Activated T-cell treated with anti-CD3 and anti-CD28 coated beads, Interleukin-2, amount 50 U/mL, for 4 hours (primary cell): ENCODE measurements at places on chromosomes 11 and 22. TPM values are rescaled to one million over a fixed set of nuclear protein-coding genes. Genes with fewer than 3 reads are reported as not detected.

DNA sequence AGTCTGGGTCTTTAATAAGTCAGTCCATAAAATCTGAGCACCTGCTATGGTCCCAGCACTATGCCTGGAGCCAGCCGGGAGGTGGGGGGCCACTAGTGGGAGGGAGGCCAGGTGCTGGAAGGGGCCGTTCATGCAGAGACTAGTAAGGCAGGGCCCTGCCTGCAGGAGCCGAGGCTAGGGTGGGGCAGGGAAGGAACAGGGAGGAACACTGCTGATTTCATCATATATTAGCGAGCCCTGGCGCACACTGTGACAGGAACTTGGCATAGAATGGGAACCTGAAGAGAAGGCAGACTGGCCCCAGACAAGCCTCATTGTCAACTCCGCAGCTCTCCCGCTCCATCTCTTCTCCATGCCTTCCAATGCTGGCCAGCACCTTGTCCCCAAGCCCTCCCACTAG lies 7.1 kb downstream of the VSIG10L2 start:
- DNase-seq, result no peak

GRCh38 chr22:17199003-17199731 lies 20.1 kb downstream of the ADA2 start:
- no peak for DNase-seq

The CCDC89 gene
- total RNA-seq, result not detected

DNA sequence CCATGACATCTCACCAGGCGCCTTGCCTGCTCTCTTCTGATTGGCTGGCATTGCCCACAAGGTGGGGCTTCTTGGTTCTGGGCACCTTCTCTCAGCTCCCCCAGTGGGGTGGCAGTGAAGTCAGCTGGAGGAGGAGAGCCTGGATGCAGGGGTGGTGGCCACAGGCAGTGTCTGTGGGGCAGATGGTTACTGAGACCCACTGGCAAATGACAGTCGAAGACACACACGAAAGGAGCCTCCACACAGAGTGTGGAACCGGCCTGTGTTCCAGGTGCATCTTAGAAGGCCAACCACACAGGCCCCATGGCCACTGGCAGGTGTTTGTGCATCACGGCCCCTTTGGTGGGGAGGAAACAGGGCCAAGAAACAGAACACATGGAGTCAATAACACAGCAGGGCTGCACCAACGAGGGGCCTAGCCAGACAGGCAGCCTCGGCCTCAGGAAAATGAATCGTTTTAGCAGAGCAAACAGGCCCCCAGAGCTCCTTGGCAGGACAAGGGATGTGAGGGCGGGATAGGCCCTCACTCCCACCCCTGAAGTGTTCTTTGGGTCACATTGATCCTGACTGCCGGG lies 683.4 kb downstream of the TBC1D22A start:
- DNase-seq, result no peak

DNA sequence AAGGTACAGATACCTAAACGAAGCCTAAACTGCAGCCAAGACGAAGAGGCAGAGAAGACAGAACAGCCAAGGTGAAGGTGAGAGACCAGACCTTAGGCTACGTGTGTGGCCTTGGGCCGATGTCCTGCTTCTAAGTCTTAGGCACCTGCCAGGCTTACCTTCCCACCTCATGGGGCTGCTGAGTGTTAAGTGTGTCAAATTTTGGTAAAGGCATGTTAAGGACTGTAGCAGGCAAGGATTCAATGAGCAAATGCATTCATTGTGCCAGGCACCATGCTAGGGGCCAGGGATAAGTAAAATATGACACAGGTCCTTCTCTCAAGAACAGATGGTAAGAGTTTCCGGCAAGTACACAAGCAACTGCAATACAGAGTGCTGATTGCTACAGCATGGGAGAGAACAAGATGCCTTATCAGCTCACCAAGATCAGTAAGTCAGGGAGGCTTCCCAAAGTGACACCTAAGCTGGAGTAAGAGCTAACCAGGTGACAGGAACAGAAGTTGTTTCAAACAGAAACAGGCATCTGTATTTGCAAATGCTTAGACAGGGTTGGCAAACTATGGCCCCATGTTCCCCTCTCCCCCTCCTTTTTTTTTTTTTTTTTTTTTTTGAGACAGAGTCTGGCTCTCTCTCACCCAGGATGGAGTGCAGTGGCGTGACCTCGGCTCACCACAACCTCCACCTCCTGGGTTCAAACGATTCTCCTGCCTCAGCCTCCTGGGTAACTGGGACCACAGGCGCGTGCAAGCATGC lies 46.7 kb downstream of the CLTCL1 start:
- no peak for DNase-seq

DNA sequence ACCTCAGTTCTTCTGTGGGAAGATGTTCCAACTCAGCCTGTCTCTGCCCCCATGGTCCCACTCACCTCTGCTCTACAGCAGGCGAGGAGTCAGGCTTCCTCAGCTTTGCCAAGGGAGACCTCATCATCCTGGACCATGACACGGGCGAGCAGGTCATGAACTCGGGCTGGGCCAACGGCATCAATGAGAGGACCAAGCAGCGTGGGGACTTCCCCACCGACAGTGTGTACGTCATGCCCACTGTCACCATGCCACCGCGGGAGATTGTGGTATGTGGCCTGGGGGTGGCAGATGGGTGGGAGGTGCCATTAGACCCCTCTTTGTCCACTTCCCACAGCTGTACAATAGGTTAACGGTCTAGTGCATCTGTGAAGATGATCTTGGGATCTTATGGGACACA lies 73.3 kb downstream of the MYO7A start:
- DNase-seq, result no peak

The ABTB2 gene
- 8.6 TPM for total RNA-seq

The PANX3 gene
- not detected for total RNA-seq

DNA sequence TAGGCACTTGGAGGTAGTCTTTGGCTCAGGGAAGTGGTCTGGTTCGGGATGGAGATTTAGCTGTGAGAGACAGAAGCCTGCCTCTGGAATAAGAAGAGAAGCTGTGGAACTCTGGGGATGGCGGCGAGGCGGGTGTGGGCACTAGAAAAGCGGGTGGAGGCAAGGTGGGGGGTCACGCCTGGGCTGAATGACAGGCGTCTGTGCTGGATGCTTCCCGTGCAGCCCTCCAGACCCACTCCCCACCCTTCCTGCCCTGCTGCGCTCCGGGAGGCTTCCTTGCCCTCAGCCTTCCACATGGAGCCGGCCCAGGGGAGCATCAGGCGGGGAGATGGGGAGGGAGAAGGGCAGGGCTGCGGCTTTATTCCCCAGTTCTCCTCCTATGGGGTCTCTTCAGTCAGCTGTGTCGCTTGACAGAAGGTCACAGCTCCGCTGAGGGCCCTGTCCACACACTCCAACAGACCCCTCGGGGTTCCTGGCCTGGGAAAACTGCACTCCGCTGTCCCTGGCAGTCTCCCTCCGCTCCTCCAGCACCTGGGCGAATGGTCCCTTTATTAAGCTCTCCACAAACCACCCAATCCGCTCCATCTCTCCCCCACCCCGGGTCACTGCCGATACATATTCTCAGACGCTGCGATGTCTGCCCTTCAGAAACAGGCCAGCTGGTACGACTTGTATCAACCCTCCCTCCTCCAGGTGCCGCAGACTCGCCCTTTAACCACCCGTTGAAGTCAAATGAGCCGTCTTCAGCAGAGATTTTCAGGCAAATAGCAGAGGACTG lies 6.2 kb downstream of the DNAJB13 start:
- DNase-seq, result no peak

GRCh38 chr22:46347646-46348045 lies 12.1 kb downstream of the TRMU start:
- DNase-seq, result no peak

- DNase-seq, result no peak
Observed at GRCh38 chr11:17012712-17013547, 1.3 kb downstream of the PLEKHA7 start.

The REXO2 gene
- 68.4 TPM for total RNA-seq

DNA sequence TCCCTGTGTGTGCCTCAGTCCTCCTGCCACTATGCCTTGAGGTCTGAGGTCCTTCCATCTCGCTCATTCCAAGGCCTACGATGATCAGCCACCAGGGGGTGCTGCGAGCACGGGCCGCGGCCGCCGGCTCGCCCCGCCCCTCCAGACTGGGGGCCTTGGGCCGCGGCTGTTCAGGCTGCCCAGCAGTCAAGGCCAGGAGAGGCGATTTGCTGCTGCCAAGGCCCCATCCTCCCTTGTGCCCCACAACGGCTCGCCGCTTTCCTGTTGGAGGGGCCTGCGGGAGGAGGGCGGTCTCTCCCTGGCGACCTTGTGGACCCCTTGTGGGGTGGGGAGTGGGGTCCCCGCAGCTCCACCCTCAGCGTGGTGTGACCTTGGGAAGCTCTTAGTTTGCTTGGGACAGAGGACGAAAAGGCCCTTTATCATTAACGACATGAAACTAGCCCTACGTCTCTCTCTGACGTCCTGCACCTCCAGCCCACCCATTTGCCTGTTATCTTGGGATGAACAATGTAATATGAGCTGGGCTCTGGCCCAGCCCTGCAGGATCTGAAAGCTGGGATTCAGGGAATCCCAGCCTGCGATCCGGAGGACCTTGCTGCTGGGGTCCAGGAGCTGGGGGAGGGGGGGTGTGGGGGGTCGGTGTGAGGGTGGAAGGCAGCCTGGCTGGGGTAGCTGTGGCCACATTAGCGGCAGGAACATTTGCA lies 5.3 kb upstream of the GALR3 start:
- DNase-seq, result peak; percentile 83

DNA sequence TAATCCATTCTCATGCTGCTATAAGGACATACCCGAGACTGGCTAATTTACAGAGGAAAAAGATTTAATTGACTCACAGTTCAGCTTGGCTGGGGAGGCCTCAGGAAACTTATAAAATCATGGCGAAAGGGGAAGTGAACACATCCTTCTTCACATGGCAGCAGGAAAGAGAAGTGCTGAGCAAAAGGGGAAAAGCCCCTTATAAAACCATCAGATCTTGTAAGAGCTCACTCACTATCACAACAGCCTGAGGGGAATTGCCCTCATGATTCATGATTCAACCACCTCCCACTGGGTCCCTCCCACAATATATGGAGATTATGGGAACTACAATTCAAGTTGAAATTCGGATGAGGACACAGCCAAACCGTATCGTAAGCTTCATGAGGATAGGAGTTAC lies 3.8 kb upstream of the CYB5R2 start:
- DNase-seq, result no peak
